ENCODE measurements at places on chromosomes 1 and 21. TPM values are rescaled to one million over a fixed set of nuclear protein-coding genes. Genes with fewer than 3 reads are reported as not detected.
A peak's percentile ranks its signal among the peaks of the same experiment; 100 is the strongest.

DNA sequence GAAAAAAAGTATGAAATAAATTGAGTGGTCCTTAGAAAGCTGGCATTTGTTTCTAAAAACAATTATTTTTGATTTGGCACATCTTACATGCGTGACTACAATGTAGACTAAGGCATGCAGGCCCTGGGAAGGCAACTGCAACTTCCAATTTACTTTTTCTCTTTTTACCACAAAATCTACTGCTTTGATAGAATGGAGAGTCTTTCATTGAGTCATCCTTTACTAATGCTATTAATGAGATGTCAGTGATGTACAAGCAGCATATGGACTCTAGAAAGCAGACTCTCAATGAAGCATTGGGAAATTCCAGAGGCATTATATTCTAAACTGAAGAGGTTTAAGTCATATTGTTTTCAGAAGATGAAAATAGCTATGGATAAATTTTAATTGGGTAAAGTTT is 29.6 kb upstream of the PRRX1 start:
- H3K27me3 ChIP-seq = no peaks in the 10 kb centered on the region
- no peak overlapping the region for H3K27ac ChIP-seq
- no peaks in the 10 kb centered on the region for H3K36me3 ChIP-seq
- no peak for DNase-seq

DNA sequence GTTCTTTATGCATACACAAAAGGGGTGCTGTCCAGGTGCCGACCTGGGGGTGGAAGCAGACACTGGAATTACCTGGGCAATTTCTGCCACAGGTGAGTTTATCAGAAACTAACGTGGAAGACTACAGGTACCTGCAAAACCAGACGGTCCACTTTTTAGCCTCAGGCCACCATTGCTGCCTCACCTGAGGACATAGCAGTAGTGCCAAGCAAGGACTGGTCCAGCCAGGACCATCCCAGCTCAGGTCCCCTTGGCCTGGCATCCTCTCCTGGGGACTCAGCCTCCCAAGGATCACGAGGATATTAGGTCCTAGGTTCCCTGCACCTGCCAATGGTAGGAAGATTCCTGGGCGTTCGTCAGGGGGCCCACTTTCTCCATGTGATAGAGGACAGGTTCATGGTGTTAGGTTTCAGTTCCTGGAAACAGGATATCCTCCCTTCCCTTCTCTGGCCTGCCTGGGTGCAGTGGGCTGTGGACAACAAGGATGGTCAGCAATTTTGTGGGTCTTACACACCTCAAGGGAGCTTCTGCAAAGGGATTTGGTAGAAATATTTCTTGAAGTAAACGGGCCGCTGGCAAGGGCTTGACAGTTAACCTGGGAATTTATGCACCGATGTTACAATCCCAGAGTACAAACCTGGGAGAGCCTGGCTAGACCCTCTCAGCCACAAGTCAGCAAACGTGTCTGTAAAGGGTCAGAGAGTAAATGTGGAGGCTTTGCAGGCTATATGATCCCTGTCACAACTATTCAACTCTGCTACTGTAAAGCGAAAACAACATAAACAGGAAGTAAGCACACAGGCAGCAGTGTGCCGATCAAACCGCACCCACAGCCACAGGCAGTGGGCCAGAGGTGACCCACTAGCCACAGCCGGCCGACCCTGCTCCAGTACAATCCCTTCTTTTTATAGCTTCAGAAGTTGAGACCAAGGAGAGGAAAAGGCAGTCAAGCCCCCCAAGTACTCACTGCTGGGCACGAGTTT is 71.4 kb upstream of the RAB4A start:
- no peaks in the 10 kb centered on the region for H3K27me3 ChIP-seq
- H3K4me1 ChIP-seq = no peaks in the 10 kb centered on the region
- no peak overlapping the region for H3K4me3 ChIP-seq
- H3K27ac ChIP-seq = no peak overlapping the region
- no peak for DNase-seq

- no peak overlapping the region for H3K4me3 ChIP-seq
- H3K4me1 ChIP-seq = no peaks in the 10 kb centered on the region
- peaks cover 35% of the 10 kb centered on the region for H3K36me3 ChIP-seq
These were observed 50.9 kb downstream of the DHX9 start for GRCh38 chr1:182889997-182890396.

DNA sequence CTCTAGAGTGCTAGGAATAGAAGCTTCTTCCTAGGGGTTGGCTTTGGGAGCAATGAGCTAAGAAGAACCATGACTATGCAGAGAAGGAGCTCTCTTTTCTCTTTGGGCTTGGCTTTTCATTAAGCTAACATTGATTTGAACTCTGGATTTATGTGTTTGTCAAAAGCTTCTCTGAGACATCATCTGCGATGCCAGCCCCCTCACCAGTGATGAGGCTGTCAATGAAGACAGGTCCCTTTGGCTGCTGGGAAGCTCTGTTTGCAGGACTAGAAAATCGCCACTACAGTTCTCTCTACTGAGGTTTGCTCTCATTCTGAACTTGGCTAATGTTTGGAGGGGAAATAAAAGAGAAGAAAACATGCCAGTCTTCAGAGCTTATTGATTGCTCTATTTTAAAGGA is 185.0 kb downstream of the PCP4 start:
- no peak overlapping the region for H3K27ac ChIP-seq
- DNase-seq = no peak
- no peak overlapping the region for H3K4me3 ChIP-seq
- no peaks in the 10 kb centered on the region for H3K27me3 ChIP-seq
- no peaks in the 10 kb centered on the region for H3K4me1 ChIP-seq
- H3K36me3 ChIP-seq = no peaks in the 10 kb centered on the region

DNA sequence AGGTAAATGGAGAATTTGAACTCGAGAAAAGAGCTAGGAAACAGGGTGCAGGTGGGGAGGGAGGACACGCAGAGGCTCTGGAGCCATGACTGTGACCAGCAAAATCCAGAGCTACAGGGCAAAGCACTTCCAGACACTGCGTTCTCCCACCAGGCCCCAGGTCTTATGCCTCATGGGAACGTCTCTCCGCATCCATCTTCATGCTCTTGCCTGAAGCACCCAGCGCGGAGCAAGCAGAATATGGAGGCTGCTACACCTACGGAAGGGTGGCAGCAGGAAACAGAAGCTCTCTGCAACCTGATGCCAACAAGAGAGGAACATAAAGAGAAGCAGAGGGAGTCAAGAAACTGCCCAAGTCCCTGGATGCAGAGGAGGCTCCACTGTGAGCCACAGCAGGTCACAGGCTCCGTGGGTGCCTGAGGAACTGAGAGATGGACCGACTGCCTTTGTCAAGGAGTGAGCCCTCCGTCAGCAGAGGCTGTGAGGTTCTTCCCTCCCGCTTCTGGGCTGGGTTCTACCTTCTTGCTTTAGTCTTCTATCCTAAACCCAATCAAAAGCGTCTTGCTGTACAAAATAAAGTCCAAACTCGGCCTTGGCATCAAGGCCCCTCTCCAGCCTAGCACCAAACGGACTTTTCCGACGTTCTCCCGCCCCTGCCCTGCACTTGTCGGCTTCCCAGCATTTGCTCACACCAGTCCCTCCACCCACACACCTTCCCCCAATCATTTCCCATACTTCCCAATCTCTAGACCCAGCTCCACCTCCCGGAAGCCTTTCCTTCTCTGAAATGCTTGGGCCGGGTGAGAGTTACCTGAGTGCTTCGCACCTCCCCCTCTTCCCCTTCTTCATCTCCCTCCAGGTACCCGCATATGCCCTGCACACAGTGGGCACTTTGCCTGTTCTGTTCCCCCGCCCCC is 930 bp downstream of the DHCR24 start:
- H3K27ac ChIP-seq = peak overlapping the region; percentile 77
- H3K36me3 ChIP-seq = peaks cover 13% of the 10 kb centered on the region
- peak overlapping the region; percentile 81 for H3K4me3 ChIP-seq
- peaks cover 13% of the 10 kb centered on the region for H3K4me1 ChIP-seq

- H3K27me3 ChIP-seq = no peaks in the 10 kb centered on the region
- no peak overlapping the region for H3K27ac ChIP-seq
- H3K4me3 ChIP-seq = no peak overlapping the region
- peaks cover 3% of the 10 kb centered on the region for H3K4me1 ChIP-seq
These were observed 40.2 kb downstream of the CTNNBIP1 start for GRCh38 chr1:9869831-9870251.

GRCh38 chr1:1144122-1144842 is 28.4 kb upstream of the C1orf159 start:
- no peaks in the 10 kb centered on the region for H3K27me3 ChIP-seq
- H3K27ac ChIP-seq = no peak overlapping the region
- no peak overlapping the region for H3K4me3 ChIP-seq

Gene PYHIN1
- 0.35 TPM for total RNA-seq

DNA sequence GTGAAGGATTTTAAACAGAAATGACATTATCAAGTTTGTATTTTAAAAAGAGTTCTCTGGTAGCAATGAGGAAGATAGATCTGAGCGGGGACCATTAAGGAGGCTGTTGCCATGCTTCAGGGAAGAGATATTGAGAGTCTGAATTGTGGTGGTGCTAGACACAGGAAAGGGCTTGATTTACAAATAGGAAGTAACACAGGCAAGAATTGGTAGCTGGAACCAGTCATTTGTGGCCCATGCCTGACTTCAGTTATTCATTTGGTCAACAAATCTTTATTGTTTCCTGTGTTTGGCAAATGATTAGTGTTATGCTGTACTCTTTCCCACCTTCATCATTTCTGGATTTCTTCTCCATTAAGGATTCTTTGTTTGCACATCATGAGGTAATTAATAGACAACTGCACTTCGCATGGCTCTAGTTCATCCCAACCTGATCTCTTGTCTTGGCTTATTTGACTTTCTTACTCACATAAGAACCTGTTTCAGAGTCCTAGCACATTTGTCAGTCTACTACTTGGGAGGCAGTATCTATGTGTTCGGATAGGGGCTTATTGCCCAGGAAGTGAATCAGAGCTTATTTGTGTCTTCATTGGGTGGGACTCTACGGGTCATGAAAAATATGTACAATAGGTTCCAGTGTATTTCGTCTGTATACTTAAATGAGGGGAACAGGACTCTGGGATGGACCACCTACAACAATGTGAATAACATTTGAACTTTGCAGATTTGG is 32.3 kb downstream of the EEIG2 start:
- no peaks in the 10 kb centered on the region for H3K36me3 ChIP-seq
- no peak for DNase-seq
- no peaks in the 10 kb centered on the region for H3K27me3 ChIP-seq
- no peak overlapping the region for H3K4me3 ChIP-seq
- no peaks in the 10 kb centered on the region for H3K4me1 ChIP-seq
- H3K27ac ChIP-seq = no peak overlapping the region

Measured in GM12878 (cell line).